ENCODE measurements at places on chromosomes 1 and 21.

DNA sequence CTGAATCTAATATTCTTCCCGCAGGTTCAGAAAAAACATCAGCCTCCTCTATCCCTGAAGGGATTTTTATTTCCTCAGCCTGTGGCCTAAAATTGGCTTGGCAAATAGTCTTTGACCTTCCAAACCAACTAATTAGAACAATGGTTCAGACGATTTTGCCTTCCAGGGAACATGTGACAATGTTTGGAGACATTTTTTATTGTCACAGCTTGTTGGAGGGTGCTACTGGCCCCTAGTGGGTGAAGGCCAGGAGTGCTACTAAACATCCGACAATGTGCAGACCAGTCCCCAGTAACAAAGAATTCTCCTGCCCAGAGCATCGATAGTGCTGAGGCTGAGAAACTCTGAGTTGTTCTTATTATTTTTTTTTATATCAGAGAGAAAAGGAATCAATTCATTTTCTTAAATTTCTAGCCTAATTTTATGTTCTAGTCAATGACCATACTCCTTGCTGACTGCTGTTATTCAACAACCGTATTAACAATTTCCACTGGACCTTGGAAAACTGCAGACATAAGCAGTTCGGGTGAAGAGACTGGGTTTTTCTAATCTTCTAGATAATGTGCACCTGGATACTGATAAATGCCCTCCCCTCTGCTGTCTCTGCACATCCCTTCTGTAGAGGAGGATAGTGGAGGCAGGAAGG is 280.7 kb downstream of the LMX1A start:
- DNase-seq = no peak

DNA sequence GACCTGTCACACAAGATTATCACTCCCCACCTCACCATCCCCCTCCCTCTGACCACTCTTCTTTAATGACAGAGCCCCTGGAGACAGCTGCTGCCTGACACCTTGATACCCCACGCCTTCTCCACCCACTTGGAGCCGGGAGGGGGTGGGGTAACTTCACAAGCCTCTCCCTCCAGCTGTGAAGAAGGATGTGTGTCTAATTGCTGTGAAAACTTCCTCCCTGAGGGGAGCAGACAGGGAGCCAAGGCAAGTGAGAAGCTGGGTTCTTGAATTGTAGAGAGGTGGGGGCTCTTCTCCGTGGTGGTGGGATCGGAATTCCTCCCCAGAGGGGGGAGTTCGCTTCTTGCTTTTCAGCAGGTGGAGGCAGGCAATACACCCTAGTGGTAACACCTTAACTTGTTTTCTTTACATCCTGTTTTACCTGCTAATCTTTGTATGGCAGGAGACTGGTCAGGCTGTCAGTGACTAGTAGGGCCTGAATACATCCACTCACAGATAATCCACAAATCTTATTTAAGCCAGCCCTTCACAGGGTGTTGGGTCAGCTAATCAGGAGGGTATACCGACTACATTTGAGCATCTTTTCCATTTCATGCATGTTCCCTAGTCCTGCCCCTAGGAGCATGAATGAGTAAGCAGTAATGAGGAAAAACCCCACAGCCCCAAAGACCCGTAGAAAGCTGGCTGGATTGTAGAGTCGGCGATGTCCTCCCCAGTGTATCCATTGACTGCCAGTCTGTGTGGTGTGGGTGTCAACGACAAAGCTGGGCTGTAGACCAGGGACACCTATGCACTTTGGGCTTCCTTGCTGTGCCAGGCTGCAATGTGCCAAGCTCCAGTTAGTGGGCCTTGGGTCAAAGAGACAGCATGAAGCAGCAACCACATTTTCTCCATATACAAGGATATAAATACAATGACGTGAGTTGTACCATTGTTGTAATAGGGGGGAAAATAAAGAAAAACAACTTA is 57.3 kb downstream of the NFASC start:
- DNase-seq = no peak

- no peak for DNase-seq
Observed at GRCh38 chr1:64743954-64744491, 852 bp upstream of the RAVER2 start.

DNA sequence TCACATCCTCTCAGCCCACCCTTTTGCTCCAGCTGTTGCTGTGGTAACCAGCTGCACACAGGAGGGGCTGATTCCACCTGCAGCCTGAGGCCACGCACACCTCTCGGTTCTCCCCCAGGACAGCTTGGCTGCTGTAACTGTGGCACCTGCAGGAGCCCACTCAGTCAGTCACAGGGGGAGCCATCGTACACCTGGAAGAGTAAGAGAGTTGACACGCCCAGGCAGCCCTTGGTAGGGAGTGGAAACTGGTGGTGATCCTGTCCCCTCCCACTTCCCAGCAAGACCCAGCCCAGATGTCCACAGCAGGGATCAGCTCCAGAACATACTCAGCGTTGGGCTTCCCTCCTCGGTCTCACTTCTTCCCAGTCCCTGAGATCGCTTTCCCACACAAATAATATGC is 32.2 kb upstream of the BACE2 start:
- DNase-seq = no peak

GRCh38 chr1:163395790-163396189 is 74.0 kb downstream of the NUF2 start:
- DNase-seq = no peak

- DNase-seq = no peak
Observed at GRCh38 chr1:150072959-150073358, 5.4 kb downstream of the VPS45 start.

DNA sequence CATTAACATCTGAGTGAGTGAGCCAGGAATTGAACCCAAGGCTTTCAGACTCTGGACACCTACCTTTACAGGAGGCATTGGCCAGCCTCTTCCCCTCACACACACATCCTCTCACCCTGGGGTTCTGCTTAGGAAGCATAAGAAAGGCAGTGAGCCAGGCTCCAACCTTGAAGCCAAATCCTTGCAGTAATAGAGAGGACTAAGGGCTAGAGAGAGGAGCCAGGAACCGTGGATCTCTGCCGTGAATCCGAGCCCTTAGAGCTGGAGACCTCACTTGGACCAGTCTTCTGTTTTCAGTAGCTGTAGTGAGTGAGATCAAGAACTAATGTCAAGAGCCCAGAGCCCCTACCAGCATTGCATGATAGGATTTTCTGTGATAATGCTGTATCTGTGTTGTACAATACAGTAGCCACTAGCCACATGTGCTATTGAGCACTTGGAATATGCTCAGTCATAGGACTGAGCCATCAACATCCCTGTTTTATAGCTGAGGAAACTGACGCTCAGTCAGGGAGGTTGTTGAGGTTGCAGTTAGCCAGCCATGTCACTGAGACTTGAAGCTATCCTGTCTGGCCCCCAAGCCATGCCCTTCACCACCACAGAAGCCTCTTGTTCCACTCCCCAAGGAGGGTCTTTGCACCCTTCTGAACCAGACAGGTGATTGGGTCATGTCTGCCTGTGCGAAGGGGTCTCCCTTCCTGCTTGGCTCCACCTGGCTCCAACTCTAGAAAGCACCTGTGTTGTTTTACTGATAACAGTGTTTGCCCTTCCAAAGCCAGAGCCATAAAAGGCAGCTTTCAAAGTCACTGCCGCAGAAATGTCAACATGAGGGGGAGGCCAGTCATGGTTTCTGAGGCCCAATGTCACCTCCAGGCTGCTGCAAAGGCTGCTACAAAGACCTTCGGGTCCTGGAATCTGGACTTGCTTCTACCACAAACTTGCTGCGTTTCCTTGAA is 101.1 kb upstream of the JUN start:
- DNase-seq = no peak

GRCh38 chr1:115134850-115135480 is 45.7 kb upstream of the TSPAN2 start:
- no peak for DNase-seq

- DNase-seq = no peak
Observed at GRCh38 chr21:45639206-45640000, 4.1 kb upstream of the PCBP3 start.

DNA sequence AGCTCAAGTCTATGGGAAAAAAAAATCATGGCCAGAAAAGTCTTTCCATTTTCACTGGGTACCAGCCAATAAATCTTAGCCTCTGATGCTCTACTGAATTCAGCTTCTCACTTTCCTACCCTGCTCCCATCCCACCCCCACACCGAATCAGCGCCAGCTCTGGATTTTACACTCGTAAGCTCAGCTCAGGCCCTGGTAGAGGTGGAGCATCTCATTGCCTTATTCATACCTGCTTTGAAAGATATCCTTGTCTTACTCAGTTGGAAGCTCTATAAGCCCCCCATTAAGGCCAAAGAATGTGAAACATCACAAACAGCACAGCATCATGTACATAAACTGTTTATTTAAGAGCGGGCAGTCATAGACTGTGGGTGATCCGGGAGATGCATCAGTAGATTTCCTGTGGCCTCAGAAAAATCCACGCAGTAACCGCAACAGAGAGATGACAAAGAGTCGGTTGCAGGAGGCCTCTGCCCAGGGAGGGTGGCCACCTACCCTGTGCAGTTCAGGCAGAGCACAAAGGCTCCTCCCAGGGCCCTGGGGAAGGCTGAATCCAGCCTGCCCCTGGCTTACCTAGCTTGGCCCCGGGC is 36.4 kb upstream of the ETS2 start:
- DNase-seq = no peak

- no peak for DNase-seq
Observed at GRCh38 chr1:33610864-33611455, 138.5 kb downstream of the ZSCAN20 start.

DNA sequence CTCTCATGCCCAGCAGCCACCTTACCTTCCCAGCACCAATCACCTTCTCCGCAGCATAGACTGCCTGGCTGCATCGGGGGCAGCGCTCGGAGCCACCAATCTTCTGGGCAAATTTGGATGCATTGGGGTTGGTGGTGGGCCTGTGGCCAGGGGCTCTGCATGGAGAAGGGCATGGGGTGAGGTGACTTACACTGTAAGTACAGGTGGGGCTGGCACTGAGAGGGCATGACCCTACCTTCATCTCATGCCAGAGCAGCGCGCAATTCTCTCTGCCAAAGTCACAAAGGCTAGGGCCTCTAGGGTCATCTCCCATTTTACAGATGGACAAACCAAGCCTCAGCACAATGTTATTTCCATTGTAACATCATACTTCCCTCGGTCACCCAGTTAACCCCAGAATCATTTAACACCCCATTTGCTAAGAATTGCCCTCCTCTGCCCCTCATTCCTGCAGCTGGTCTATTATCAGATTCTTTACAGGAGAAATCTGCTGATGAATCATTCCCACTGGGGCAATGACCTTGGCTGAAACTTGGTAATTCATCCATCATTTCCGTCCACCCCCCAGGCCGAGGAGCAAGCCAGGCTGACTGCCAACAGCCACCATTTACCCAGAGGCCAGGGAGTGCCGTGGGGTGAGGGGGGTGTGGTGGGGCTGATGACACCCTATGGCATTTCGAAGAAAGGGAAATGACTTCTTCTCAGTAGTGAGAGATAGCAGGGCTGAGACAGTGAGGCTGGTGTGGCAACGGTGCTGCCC is 17.9 kb downstream of the CSRP1 start:
- DNase-seq = no peak

DNA sequence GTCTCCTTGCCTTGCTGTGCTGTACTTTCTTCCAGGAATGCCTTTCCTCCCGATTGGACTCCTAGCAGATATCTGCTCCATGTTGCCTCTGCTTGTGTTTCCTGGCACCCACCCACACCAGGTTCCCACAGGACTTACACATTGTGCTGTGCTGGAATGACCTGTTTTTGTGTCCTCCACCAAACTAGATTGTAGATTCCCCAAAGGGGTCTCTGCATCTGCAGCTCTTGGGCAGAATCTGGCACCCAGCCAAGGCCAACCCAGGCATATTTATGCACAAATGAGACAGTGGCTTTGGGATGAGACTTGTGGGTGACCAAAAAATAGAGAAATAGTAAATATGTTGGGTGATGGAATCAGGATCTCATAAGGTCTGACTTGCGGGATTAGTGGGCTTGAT is 278.2 kb downstream of the RRAGC start:
- DNase-seq = no peak

- DNase-seq = no peak
Observed at GRCh38 chr1:78839704-78840277, 166.7 kb downstream of the ADGRL4 start.

- DNase-seq = no peak
Observed at GRCh38 chr1:20480951-20481617, 4.9 kb downstream of the CAMK2N1 start.

- DNase-seq = no peak
Observed at GRCh38 chr1:77832901-77833300, 53.5 kb downstream of the MIGA1 start.

GRCh38 chr1:245285168-245285567 is 130.4 kb downstream of the KIF26B start:
- no peak for DNase-seq

GRCh38 chr1:57353654-57354053 is 70.2 kb downstream of the DAB1 start:
- no peak for DNase-seq

- no peak for DNase-seq
Observed at GRCh38 chr1:94989398-94989797, 62.5 kb upstream of the CNN3 start.

DNA sequence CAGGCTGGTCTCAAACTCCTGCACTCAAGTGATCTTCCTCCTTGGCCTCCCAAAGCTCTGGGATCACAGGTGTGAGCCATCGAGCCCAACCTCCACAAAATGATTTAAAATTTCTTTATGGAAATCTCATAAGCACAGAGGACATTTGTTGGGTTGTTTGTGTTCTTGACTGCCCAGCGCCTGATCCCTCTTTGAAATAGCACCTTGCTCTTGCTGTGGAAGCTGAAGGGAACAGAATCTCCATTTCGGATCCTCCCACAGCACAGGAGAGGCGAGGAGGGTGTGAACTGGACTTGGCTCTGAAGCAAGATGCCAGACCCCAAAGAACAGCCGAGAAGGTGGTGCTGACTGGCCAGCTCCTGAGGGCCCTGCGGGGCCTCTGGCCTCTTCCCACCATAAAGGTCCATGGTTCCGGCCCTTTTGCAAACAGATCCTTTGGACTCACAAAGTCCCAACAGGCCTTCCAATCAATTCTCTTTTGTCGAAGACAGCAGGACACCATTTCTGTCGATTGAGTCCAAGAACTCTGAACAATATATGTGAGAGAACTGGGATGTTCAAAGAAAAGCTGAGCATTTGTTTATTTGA is 45.6 kb upstream of the COA6 start:
- DNase-seq = no peak

GRCh38 chr1:32539584-32540571 is 651 bp downstream of the ZBTB8A start:
- DNase-seq = no peak

DNA sequence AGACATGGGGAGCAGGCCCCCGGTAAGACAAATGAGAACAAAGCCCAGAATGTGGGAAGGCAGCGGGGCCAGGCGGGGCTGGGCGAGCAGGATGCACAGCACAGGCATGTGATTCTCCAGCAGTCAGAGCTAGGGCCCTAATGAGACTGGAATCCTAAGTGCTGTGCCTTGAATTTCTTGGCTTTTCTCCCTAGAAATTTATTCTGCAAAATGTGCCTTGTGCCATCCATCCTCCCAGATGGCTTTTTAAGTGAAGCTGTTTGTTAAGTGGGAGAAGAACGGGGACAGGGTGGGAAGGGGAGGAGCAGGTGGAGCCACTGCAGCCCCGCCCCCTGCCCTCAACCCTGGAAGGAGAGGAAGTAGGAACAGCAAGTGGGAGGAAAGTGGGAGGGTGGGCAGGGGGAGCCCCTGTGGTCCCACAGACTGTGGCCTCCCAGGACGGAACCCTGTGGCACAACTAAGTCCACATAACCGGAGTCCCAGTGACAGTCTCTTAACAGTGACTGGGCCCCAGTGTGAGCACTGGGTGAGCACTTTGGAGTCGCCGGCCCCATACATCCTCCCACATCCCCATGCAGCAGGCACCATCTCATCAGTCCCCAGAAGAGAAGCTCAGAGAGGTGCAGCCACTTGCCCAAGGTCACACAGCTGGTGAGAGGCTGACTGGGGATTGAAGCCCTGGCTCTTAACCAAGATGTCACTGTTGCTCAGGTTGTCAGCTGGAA is 216.9 kb downstream of the MATN1 start:
- DNase-seq = no peak

Measured in stimulated activated CD4-positive, alpha-beta T cell treated with anti-CD3 and anti-CD28 coated beads, Interleukin-1b, Interleukin-23, amount 100 ng/mL, for 1 hour (primary cell).